ENCODE measurements at places on chromosomes 5 and 9.
A peak's percentile ranks its signal among the peaks of the same experiment; 100 is the strongest.

DNA sequence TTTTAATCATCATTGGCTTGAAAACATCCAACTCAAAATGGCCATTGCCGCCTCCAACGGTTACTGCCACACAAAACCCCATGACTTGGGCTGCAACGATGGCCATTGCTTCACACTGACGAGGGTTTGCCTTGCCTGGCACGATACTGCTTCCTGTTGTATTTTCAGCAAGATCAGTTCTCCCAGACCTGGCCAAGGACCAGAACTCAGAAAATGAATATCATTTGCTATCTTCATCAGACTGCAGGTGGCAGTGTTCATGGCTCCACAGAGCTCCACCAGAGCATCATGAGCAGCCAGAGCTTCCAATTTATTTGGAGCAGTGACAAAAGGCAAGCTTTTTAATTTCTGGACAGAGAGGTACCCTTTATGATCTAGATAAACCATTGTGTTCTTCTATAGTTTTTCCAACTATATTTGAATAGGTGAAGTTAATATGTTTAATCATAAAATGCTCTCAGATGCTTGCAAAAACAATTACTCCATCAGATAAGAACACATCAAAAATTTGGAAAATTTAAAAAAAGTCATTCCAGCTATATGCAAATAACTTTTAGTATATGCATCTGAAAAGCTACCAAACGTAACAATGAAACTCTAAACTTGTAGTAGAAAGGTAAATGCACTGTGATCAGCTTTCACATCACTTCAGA, 10.4 kb downstream of the AMACR start:
- peak; percentile 68 for DNase-seq

DNA sequence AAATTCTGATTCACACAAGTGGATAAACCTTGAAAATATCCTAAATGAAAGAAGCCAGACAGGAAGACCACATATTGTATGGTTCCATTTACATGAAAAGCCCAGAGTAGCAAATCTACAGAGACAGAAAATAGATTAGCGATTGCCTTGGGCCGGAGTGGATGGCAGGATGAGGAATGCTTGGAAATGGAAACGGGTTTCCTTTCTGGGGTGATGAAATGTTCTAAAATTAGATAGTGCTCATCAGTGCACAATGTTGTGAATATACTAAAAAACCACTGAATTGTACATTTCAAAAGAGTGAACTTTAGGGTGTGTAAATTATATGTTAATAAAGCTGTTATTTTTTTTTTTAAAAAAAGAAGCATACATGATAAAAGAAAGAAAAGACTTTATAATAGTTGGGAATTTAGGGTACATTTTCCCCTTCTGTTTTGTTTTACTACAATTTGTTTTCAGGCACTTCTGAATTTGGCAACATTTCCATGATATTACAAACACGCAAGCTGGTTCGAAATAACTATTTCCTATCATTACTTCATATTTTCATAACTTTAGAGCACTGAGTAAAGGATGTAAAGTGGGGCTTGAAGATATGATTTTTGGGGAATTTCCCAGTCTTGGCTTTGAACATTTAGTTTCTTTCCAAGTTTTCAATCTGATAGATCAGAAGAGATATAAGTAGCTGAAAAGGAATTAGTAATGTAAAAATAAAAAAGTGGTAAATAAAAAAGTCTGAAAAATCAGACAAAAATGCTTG, 23.9 kb downstream of the SLC35A4 start:
- DNase-seq = no peak

DNA sequence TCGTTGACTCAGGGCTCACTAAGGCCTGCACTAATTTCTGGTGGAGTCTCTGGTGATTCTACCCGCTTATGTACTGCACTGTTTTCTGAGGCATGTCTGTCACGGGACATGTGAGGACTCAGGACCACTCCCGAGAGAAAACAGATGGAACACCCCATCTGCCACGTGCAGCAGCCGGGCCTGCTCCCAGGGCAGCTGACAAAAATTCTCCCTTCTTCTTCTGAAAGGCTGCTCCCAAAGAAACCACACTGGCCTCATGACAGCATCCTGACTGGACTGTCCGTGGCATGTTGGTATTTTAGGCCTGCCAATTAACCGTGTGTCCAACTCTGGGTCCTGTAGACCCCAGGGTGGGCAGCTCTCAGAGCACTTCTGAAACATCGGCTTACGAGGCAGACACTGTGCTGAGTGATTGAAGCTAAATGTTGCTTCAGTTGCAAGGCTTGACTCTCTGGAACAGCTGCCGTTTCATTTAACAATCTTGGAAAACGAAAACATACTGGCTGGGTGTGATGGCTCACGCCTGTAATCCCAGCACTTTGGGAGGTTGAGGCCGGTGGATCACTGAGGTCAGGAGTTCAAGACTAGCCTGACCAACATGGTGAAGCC, 39.0 kb downstream of the FAM240B start:
- no peak for DNase-seq

- no peak for DNase-seq
These were observed 314.5 kb upstream of the TLE4 start for GRCh38 chr9:79257228-79257781.

All from RKO (cell line).